ENCODE measurements at places on chromosomes 7 and 10.

DNA sequence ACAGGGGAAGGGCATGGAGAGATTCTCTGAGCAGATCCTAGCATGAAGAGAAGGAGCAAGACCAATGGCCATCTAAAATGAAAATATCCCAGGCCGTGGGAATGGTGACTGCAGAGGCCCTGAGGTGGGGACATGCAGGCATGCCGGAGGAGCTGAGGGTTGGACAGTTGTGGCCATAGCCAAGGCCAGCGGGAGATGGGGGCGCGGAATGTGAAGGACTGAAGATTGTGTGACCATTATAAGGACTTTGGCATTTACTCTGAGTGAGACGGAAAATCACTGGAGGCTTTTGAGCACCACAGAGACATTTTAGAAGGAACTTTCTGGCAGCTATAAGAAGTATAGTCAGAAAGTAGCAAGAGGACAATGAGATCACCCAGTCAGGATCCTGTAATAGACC lies 341.1 kb downstream of the SFMBT2 start:
- no peak for DNase-seq

GRCh38 chr7:36112969-36113368 lies 40.1 kb upstream of the EEPD1 start:
- DNase-seq, result no peak

- DNase-seq, result no peak
Measured at GRCh38 chr10:97002670-97003069, 170.6 kb downstream of the LCOR start.

- no peak for DNase-seq
Measured at GRCh38 chr10:1413256-1413655, 324.1 kb downstream of the ADARB2 start.

GRCh38 chr10:4653160-4653559 lies 172.8 kb upstream of the AKR1E2 start:
- DNase-seq, result no peak

- no peak for DNase-seq
Measured at GRCh38 chr10:49106451-49106850, 8.9 kb downstream of the VSTM4 start.

GRCh38 chr7:107932805-107933204 lies 41.8 kb downstream of the DLD start:
- no peak for DNase-seq

Measured in AG08396 (cell line).